ENCODE measurements at places on chromosomes 7 and 10.

GRCh38 chr7:70700055-70700940, 431.6 kb upstream of the GALNT17 start:
- DNase-seq: no peak

DNA sequence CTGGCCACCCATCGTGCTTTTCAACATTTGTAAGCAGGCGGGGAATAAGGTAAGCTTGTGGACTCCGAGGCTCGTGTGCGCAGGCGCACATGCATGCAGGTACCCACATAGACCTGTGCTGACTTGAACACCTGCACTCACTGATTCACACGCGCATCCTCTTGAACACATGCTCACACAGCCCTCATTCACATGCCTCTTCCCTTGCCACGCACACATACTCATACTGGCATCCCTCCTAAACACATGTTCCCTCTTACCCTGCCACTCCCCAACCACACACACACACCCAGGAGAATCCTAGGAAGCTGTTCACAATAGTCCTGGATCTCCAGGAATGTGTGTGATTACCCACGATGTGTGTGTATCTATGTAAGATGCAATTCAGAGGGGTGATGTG, 44.1 kb upstream of the LBX1 start:
- no peak for DNase-seq

GRCh38 chr7:21367081-21367480, 60.8 kb upstream of the SP4 start:
- DNase-seq: no peak

DNA sequence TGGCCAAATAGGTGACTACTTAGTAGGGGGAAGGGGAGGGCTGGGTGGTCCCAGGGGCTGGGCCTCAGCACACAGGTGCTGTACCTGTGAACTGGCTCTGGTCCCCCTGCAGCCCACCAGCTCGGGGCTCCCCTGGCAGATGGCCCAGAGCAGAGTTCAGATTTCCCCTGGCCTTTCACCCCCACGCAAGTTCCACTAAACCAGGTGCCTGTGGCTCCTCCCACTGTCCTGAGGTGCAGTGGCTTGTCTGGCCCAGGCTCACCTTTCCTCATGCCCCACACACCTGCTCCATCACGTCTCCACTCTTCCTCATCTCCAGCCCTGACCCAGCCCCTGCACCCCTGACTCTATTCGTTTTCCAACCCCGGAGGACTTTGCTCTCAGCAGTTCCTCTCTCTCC, 47.3 kb upstream of the OPALIN start:
- DNase-seq: no peak

GRCh38 chr10:119470920-119471702, 71.4 kb downstream of the RGS10 start:
- DNase-seq: no peak

DNA sequence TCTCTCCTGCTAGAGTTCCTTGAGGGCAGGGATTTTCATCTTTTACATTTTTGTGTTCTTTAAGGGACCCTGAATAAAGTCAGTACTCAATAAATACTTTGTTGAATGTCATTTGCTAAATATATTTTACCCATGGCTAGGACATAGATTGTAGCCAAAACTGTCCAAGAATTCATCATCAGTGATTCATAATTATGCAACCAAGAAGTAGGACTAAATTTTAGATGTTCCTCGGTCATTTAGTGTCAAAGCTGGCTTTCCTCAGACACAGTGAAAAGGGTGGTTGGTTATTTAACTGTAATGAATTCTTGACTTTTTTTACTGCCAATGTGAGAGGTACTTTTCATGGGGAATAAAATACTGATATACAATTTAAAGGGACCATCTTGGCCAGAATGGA, 3.3 kb downstream of the NUDT13 start:
- no peak for DNase-seq

- no peak for DNase-seq
Measured at GRCh38 chr10:68348265-68348741, 15.6 kb upstream of the PBLD start.

All from GM18507 (cell line).